ENCODE measurements at places on chromosomes 12 and 14.

DNA sequence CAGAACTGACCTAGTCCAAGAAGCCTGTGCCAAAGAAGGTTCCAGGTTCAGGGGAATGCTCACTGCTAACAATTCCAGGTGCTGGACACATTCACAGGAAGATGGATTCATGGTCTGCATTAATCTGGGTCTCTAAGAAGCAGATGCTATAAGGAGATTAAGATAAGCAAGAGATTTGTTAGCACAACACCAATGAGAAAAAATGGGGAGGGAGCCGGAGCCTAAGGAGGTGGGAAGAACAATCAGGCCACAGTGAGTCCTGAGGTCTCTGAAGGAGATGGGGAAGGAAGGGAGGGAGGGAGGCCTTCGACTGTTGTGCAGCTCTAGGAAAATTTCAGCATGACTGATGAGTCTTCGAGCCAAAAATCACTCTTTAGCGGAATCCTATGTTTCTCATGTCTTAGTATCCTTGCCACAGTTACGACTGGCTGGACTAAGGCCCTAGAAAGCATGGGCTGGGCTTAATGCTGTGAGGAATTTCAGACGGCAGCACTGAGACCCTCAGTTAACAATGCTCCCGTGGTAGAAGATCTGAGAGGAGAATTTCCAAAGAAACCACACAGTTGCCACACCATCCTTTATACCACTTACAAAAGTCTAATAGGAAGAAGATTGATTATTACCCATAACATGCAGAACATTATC is 31.5 kb upstream of the PTGDR start:
- no peak for DNase-seq

DNA sequence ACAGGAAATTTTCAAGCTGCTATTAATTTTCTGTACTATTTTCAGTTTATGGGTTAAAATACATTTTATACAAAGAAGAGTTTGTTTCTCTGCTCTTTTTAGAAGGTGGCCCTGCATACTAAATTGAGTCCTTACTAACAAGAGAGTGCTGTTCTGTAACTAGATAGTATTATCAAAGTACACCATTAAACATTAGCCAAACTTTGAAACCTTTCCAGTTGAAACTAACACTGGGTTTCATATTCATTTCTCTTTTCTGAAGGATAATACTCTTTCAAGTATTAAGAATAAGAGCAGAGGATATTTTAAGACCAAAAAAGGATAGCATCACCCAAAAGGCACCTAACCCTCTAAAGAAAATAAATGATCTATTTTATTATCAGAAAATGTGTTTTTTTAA is 47.2 kb downstream of the PEBP1 start:
- no peak for DNase-seq

DNA sequence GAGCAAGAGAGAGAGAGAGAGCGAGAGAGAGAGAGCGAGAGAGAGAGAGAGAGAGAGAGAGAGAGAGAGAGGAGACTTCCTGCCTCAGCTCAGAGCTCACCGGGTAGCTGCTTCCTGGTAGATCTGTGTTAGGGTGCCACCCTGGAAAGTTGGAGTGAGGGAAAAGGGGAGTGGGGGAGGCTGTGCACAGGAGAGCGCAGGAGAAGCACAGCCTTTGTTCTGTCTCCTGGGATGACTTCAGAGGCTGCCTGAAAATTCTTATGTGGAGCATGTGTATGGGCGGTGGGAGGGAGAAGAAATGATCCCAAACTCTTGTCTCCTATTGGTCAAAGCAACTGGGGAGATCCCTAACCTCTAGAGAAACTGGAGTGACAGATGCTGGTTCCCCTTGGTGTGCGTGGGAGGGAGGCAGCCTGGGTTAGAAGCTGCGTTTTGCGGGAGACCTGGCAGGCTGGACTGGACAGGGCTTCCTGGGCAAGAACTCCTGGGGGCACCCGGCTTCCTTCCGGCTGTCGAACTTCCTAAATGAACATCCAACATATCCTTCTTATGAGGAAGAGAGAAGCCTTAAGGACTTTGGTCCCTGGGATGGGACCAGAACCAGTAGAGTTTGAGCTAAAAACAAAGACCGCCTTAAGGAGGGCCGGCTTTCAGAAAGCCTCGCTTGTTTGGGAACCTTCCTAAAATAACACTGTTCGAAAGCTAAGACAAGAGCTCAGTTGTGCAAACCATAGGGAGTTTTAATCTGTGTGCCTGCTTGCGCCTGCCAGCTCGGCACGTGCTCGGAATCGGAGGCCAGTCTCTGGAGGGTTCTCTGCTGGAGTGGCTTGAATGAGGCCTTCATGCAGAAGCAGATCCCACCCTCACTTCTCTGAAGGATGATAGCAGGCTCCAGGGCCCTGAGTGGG is 30.4 kb upstream of the BEGAIN start:
- DNase-seq, result peak; percentile 54

DNA sequence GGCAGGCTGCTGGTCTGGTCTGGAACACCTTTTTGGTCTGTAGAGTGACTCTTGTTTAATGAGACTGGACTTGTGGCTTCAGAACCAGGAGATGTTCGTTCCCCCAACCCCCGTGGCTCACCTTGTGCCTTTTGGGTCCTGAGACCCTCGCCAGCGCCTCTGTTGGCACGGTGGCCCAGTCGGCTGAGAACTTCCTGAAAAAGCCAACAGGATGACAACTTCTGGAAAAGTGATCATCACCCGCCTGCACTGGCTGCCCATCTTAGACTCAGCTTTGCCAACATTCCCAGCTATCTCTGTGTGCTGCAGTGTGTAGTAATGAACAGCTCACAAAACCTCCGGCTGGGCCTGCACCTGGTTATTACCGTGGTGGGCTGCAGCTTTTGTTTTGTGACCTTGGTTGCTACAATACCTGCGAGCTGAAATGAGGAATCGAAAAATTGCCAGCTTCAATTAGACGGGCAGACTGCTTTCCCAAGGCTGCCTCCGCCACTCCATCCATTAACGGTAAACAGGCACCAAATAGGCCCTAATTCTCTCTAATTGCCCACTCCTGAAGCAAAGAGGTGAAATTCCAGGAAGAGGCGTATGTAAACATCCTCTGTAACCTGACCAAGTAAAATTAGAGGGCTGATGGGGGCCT is 16.0 kb downstream of the MEG3 start:
- DNase-seq, result no peak

DNA sequence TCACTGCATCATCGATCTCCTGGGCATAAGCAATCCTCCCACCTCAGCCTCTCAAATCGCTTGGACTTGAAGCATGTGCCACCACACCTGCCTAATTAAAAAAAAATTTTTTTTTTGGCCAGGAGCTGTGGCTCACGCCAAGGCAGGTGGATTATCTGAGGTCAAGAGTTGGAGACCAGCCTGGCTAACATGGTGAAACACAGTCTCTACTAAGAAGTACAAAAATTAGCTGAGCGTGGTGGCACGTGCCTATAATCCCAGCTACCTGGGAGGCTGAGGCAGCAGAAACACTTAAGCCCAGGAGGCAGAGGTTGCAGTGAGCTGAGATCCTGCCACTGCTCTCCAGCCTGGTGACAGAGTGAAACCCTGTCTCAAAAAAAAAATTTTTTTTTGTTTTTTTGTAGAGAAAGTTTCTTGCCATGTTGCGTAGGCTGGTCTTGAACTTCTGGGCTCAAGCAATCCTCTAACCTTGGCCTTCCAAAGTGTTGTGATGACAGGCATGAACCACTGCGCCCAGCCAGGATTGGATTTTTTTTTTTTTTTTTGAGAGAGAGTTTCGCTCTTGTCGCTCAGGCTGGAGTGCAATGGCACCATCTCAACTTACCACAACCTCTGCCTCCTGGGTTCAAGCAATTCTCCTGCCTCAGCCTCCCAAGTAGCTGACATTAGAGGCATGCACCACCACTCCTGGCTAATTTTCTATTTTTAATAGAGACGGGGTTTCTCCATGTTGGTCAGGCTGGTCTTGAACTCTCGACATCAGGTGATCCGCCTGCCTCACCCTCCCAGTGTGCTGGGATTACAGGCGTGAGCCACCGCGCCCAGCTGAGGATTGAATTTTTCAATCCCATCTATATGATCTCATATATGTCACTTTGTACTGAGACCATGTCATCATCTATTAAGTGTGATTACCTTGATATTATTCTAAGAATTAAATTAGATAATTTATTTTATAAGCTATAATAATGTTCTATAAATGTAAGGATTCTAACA is 12.4 kb downstream of the SLC2A3 start:
- no peak for DNase-seq

DNA sequence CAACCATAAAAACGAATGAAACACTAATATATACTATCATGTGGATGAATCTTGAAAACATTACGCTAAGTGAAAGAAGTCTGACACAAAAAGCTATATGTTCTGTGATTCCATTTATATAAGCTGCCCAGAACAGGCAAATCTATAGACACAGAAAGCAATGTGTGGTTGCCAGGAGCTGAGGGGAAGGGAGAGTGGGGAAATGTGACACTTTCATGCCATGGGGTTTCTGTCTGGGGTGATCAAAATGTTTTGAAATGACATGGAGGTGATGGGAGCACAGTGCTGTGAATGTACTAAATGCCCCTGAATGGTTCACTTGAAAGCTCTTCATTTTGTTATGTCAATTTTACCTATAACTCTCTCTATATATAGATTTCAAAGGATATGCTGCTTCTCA is 30.1 kb downstream of the ATG14 start:
- DNase-seq, result no peak

- no peak for DNase-seq
These were observed 2.6 kb downstream of the EXOC5 start for GRCh38 chr14:57266065-57266464.

GRCh38 chr12:81360916-81361315 is 283.0 kb downstream of the ACSS3 start:
- DNase-seq, result no peak

DNA sequence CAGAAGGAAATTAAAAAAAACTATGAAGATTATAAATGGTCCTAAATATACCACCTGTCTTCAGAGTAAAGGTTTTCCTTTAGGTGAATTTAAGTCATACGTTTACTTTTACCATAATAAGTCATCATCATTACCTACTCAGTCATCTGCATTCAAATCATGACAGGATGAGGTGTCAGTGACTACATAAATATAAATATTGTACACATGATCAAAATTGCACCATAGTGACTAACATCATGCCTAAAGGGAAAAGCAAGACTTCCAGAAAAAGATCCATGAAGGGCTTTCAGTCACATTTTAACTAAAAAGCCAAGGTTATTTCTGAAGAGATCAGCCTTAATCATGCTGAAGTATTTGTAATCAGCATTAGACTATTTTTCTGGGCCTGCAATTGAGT is 759.9 kb upstream of the FLRT2 start:
- DNase-seq, result no peak

DNA sequence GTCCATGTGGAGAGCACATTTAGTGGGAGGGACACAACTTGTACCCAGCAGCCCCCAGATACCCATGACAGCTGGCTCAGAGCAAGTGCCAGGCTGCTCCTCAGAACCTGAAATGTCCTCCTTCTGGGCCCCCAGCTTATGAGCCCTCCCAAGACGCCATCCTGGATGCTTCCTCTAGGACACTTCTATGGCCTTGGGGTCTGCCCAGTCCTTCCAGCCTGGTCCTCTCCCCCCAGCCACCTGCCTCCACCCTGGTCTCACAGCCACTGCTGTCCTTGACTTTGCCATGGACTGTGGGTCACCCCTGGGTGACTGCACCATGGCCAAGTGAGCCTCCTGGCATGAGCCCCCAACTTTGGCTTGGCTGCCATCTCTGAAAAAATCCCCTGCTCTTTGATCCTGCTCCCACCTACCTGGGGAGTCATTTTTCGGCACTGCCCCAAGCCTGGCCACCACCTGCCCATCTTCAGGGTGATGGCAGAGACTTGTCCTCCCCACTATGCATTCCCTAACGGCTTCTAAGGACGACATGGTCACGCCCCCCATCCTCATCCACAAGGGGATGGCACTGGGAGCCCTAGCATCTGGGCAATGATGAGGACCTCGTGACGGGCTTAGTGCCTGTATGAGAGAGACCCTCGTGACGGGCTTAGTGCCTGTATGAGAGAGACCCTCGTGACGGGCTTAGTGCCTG is 323.7 kb downstream of the TMEM121 start:
- no peak for DNase-seq

- no peak for DNase-seq
These were observed 42.6 kb upstream of the FOXJ2 start for GRCh38 chr12:7989827-7990491.

DNA sequence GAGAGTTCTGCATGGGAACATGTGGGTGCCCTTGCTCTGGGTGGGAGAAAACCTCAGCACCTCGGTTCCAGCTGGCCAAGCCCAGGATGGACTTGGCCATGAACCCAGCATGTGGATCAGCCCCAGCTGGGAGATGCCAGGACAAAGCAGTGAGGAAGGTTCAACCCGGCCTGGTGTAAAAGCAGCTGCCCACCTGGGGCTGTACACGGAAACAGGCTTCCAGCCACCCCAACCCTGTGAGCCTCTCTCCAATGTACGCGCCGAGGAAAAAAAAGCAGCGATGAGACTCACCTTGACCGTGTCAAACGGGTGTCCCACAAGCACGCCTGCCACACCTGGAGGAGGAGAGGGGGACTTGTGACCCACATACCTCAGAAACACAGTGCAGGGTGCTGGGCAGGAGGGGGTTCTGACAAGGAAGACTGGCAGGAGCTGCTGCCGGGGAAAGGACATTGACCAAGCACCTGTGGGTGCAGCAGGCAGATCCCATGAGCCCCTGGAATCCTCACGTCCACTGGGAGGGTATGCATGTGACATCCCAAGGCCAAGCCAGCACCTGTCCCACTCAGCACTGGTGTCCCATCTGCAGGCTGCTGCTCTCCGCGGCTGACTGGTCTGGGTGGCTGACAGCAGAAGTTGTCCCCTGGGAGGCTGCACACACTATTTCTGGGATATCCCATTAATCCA is 7.5 kb downstream of the SLC25A29 start:
- DNase-seq, result no peak

DNA sequence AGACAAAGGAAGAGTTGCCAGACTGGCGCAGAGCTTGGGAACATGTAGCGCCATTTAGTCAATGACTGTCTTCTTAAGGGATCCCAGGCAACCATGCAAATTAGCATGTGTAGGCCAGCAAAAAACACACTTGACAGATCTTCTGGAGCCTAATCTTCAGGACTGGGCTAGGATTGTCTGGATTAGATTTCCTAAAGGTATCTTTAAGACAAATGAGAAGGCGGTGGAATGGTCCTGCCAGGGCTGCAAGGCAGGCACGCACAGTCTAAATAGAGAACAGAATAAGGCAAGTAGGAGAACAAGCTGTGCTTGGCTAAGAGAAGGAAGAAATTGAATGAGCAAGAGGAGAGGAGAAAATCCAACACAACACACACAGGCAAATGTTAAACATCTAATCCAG is 80.0 kb downstream of the CIT start:
- DNase-seq, result no peak

- DNase-seq, result no peak
These were observed 48.1 kb downstream of the RERG start for GRCh38 chr12:15173142-15173541.

DNA sequence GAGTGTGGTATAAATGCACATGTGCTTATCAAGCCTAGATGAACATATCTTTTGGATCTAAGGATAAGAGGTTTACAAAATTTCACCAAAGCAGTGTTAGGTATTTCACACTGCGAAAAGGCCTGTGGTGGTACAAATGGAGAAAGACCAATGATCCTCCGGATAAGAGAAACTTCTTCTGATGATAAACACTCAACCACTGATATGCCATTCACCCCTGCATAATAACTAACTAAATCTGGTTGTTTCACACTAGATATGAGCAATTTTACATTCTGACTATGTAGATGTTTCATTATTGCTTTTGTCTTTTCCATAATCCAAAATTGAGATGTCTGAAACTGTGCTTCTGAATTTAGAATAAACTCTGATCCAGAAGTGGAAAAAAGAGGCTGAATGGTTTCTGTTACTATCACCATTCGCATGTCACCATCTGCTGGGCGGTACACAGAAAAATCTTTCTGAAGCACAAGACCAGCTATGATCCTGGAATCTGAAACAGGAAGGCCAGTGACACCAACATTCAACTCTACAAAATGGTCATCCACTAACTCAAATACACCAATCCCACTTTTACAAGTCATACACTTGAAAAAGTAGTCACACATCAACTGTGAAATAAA is 1.3 kb downstream of the BBS10 start:
- DNase-seq, result peak; percentile 10
